ENCODE measurements at places on chromosomes 2 and 18.

DNA sequence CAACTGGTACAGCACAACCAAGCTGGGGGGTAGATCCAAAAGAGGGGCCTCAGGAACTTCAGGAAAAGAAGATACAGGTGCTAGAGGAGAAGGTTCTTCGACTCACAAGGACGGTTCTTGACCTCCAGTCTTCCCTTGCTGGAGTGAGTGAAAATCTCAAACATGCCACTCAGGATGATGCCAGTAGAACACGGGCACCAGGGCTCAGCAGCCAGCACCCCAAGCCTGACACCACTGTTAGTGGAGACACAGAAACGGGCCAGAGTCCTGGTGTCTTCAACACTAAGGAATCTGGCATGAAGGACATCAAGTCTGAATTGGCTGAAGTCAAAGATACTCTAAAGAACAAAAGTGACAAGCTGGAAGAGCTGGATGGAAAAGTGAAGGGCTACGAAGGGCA, 43.8 kb downstream of the EMILIN2 start:
- no peak for DNase-seq

- peak; percentile 76 for DNase-seq
Observed at GRCh38 chr18:79988071-79988450, 302 bp downstream of the TXNL4A start.

GRCh38 chr2:238499731-238500580, 73.2 kb downstream of the ASB1 start:
- no peak for DNase-seq

GRCh38 chr2:190432567-190433231, 24.5 kb downstream of the MFSD6 start:
- no peak for DNase-seq

- DNase-seq: no peak
Observed at GRCh38 chr18:8177330-8178016, 431.8 kb upstream of the RAB12 start.

DNA sequence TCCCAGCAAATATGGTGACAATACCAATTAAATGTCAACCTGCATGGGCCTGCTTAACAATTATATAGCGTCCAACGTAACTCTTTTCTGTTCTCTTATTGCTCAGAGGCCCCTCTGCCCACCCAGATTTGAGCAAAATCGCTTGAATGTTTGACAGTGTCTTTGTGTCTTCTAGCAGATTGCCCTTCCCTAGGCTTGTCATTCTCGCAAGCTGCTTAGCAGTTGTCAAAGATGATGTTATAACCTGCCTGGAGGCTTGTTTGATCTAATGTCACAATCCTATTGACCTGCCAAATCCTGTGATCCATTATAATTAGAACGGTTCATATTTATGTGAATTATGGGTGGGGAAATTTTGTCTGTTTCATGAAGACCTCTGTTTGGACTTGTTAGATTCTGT, 108.8 kb downstream of the FARSB start:
- DNase-seq: no peak
